ENCODE measurements at places on chromosomes 5 and 9. TPM values are rescaled to one million over a fixed set of nuclear protein-coding genes. Genes with fewer than 3 reads are reported as not detected.

DNA sequence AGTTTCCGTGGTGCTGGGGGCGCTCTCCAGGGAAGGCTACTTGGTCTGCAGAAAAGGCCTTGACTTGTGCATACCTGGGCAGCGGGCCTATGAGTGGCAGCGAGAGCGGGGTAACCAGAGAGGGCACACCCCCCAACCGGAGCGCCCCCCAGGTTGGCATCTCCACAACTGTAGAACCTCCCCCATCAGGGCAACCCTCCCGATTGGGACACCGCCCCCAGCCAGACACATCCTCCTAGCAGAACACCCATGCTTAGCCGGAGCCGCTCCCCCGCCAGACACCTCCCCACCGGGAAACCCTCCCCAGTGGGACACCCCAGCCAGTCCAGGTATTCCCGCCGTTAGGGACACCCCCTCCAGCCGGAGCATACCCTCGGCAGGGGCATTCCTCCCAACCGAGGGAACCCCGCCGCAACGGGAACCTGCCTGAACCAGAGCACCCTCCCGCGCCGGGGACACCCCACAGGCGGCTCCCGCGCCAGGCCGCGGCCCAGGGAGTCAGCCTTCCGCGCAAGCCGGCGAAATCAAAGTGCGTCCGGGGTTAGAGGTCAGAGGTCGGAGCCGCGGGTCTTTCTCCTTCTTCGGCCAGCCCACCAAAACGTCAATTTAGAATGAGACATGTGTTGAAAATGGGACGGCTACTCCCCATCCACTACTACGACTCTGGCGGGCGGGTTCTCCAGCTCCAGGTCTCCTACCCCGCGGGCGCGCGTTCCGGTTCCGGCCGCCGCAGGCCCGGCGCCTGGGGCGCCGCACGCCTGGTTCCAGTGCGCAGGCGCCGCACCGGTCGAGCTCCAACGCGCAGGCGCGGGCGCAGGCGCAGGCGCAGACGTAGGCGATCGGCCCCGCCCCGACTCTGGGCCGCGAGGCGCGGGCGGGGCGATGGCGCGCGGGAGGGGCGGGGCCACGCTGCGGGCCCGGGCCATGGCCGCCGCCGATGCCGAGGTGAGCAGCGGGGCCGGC, at the start of gene EHMT1:
TSS of gene EHMT1 (plus strand) at position 901 of the 963 bp plus-strand sequence. CDS start at position 925, 24 bp downstream.
- peak; percentile 95 for DNase-seq
- peak within 1 kb of the TSS; percentile 66 for H3K27ac ChIP-seq
- H3K36me3 ChIP-seq, result no peaks in the 10 kb centered on the region
- H3K27me3 ChIP-seq, result no peaks in the 10 kb centered on the region

- no peak overlapping the region for H3K4me3 ChIP-seq
- no peak overlapping the region for H3K27ac ChIP-seq
- no peak for DNase-seq
- H3K36me3 ChIP-seq, result no peaks in the 10 kb centered on the region
- H3K4me1 ChIP-seq, result no peaks in the 10 kb centered on the region
- no peaks in the 10 kb centered on the region for H3K27me3 ChIP-seq
Observed at GRCh38 chr5:93717162-93717561, 24.2 kb downstream of the POU5F2 start.

DNA sequence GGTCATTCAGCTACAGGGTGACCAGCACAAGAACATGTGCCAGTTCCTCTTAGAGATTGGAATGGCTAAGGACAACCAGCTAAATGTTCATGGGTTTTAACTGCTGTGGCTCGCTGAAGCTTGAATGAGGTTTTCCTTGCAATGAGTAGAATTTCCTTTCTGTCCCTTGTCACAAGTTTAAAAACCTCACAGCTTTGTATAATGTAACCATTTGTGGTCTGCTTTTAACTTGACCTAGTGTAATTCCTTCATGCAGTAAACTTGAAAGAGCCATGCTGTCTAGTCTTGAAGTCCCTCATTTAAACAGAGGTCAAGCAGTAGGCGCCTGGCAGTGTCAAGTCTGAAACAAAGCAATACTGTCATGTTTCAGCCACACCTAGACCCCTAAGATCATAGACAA, 181.3 kb upstream of the DMRT1 start:
- no peak overlapping the region for H3K27ac ChIP-seq
- H3K36me3 ChIP-seq, result no peaks in the 10 kb centered on the region
- DNase-seq, result no peak
- no peak overlapping the region for H3K4me3 ChIP-seq

AMACR gene
- 5.9 TPM for total RNA-seq

- peaks cover 10% of the 10 kb centered on the region for H3K4me1 ChIP-seq
- no peak for DNase-seq
- no peak overlapping the region for H3K4me3 ChIP-seq
- H3K27ac ChIP-seq, result no peak overlapping the region
- no peaks in the 10 kb centered on the region for H3K27me3 ChIP-seq
- no peaks in the 10 kb centered on the region for H3K36me3 ChIP-seq
Observed at GRCh38 chr5:80213466-80213865, 42.4 kb downstream of the SERINC5 start.

LRRTM2 gene
- total RNA-seq, result 0.51 TPM

DNA sequence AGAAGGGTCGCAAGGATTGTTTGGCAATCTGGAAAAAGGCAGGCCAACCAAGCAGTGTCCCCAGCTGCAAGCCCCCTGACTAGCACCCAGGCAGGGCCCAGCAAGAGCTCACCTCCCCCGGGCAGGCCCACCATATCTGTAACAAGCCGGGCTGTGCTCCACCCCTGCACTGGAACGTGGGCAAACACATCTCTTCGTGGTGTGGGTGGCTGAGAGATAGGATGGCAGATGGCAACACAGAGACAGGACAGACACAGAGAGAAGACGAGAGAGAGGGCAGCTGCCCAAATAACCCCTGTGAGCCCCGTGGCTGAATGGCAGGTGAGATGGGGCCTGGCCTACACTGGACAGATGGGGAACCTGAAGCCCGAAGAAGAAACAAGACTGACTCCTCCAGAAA, 9.4 kb downstream of the BBLN start:
- no peaks in the 10 kb centered on the region for H3K27me3 ChIP-seq
- H3K27ac ChIP-seq, result no peak overlapping the region
- DNase-seq, result no peak
- H3K4me3 ChIP-seq, result no peak overlapping the region

DNA sequence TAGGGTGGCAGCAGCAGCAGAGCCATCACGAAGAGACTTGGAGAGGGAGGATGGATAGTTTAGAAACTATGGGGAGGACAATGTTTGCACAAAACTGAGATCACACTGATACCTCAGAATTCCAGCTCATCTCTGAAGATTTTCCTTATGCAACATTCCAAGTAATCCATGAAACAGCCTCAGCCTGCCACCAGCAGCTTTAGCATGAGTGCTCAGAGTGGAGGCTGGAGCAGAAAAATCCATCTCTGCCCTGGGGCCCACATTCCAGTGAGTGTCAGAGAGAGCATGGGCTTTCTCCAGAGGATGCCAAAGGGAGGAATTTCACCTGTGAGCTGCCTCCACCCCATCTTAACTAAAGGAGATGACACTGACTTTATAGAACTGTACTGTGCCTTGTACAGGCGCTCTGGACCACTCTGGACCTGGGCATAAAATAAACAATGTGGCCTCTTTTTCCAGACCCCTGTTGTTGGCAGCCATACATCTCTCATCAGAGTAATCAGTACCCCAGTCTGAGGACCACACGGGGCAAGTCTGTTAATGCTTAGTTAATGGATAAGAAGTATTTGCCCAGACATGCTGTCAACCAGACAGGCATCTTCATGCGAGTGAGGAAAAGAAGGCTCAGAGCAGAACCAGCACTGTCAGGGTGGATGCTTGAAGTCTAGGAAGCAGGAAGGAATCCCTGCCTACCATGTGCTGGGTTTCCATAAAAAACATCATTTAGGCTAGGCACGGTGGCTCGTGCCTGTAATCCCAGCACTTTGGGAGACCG, 440.9 kb downstream of the ENC1 start:
- H3K36me3 ChIP-seq, result no peaks in the 10 kb centered on the region
- H3K4me3 ChIP-seq, result no peak overlapping the region
- DNase-seq, result no peak

MLANA gene
- not detected for total RNA-seq

DNAJC25 gene
- 5.3 TPM for total RNA-seq

DNA sequence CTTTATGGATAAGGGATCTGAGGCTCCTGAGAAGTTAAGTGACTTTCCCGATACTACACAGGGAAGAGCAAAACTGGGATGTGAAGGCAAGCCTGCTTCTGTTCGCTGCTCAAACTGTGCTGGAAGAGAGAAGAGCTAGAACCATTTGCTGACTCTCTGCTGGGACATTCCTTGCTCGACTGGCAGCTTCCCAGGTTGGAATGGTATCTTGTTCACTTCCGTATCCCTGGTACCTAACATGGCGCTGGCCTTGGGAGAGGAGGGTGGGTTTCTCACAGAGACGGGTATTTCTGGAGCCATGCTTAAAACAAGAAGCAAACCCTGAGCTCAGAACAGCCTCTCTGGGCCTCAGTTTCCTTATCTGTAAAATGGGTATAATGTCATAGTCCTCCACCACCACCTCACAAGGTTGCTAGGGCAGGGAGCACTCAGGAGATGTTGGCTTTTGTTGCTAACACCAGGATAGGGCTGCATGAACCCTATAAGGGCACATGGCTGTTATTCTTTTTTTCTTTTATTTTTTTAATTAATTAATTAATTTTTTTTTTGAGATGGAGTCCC, 68.0 kb upstream of the STXBP1 start:
- peaks cover 29% of the 10 kb centered on the region for H3K4me1 ChIP-seq
- DNase-seq, result no peak
- H3K27me3 ChIP-seq, result no peaks in the 10 kb centered on the region
- H3K36me3 ChIP-seq, result no peaks in the 10 kb centered on the region

DNA sequence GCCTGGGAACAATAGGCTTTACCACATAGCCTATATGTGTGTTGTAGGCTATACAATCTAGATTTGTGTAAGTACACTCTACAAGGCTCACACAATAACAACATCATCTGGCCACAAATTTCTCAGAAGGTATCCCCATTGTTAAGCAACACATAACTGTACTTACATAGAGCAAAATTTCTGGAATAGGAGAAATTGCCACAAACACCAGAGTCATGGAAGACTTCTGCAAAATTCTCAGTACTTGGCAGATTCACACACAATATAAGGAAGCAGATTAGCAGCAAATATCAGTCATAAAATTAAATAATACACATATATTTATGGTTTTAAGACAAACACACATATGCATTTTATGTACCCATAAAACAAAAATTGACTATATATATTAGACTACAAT, 16.4 kb downstream of the GNAQ start:
- no peaks in the 10 kb centered on the region for H3K27me3 ChIP-seq
- H3K4me3 ChIP-seq, result no peak overlapping the region
- peaks cover 7% of the 10 kb centered on the region for H3K4me1 ChIP-seq
- no peak overlapping the region for H3K27ac ChIP-seq
- H3K36me3 ChIP-seq, result no peaks in the 10 kb centered on the region
- DNase-seq, result no peak

MRPL41 gene
- 61.9 TPM for total RNA-seq

- no peak overlapping the region for H3K4me3 ChIP-seq
- H3K27ac ChIP-seq, result no peak overlapping the region
- H3K27me3 ChIP-seq, result no peaks in the 10 kb centered on the region
- no peaks in the 10 kb centered on the region for H3K4me1 ChIP-seq
- DNase-seq, result no peak
Observed at GRCh38 chr5:68641211-68641610, 425.7 kb downstream of the PIK3R1 start.

DNA sequence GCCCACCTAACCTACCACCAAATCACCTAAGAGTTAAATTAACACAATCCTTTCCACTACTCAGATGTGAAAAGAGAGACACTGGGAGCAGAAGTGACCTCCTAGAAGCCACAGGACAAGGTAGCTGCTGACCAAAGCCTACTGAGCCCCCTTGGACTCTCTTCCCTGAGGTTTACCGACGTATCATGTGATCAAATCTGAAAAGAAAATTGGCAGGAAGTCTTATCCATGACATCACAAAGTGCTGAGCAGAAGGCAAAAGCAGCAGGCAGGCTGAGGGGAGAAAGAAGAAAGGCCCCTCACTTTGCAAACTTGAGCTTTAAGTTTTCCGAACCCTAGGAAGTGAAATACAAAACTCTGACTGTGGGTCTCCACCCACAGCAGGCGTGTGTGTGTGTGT, 11.1 kb downstream of the PRELID2 start:
- H3K27ac ChIP-seq, result no peak overlapping the region
- no peaks in the 10 kb centered on the region for H3K4me1 ChIP-seq
- no peak overlapping the region for H3K4me3 ChIP-seq
- no peak for DNase-seq
- no peaks in the 10 kb centered on the region for H3K27me3 ChIP-seq

UBAP1 gene
- total RNA-seq, result 36.8 TPM

- H3K36me3 ChIP-seq, result no peaks in the 10 kb centered on the region
- H3K27me3 ChIP-seq, result no peaks in the 10 kb centered on the region
- no peak overlapping the region for H3K27ac ChIP-seq
Observed at GRCh38 chr5:124309241-124309980, 437.0 kb downstream of the ZNF608 start.

ISL1 gene
- total RNA-seq, result not detected

SLC9A3 gene
- 2.3 TPM for total RNA-seq

DNA sequence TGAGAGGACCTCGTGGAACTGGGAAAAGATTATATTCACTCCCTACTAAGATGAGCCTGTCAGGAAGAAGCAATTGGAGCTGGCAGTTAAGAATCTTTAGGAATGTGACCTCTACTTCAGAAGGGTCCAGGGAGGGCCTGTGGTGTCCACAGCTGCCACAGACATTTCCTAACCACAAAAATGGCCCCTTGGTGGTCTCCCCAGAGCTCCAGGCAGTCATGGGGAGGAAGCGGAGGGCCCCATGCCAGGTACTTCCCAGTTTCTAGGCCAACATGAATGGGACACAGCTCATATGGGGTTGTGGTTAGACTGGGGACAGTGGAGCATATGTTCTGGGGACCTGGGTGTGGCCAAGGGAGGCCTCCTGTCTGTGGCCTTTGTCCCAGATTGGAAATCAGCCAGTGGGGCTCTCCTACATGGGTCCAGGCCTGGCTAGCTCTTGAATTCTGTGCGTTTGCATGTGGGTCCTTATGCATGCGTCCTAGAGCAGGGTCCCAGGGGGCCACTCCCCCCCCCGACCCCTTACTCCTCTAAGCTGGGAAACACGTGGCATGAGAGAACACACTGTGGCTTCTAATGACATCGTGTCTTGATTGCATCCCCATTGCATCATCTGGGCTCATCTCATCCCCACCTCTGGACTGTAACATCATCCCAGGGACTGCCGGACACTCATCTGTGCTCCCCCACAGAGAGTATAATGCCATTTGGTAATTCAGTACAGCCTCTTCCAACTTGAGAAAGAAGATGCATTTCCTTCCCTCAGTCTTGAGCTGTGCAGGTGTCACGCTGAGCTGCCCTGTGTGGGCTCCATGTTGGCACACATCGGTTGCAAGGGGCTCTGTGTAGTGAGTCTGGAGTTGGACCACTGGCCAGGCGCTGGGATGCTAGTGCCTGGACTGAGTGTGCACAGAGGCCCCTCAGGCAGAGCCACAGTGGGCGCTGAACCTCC, 31.3 kb downstream of the IRF1 start:
- DNase-seq, result no peak
- H3K4me3 ChIP-seq, result no peak overlapping the region
- no peak overlapping the region for H3K27ac ChIP-seq
- peaks cover 5% of the 10 kb centered on the region for H3K4me1 ChIP-seq
- H3K36me3 ChIP-seq, result no peaks in the 10 kb centered on the region
- no peaks in the 10 kb centered on the region for H3K27me3 ChIP-seq

PCDHB12 gene
- 6.6 TPM for total RNA-seq

GRCh38 chr5:107889387-107889786, 218.7 kb upstream of the EFNA5 start:
- H3K27me3 ChIP-seq, result peaks cover 2% of the 10 kb centered on the region
- H3K36me3 ChIP-seq, result no peaks in the 10 kb centered on the region
- no peak overlapping the region for H3K27ac ChIP-seq
- DNase-seq, result no peak
- H3K4me3 ChIP-seq, result no peak overlapping the region
- H3K4me1 ChIP-seq, result no peaks in the 10 kb centered on the region

Measured in ovary (tissue), 10 donors.